Activated CD8-positive, alpha-beta memory T cell treated with anti-CD3 and anti-CD28 coated beads for 4 hours (primary cell): ENCODE measurements at places on chromosomes 11 and 22.

DNA sequence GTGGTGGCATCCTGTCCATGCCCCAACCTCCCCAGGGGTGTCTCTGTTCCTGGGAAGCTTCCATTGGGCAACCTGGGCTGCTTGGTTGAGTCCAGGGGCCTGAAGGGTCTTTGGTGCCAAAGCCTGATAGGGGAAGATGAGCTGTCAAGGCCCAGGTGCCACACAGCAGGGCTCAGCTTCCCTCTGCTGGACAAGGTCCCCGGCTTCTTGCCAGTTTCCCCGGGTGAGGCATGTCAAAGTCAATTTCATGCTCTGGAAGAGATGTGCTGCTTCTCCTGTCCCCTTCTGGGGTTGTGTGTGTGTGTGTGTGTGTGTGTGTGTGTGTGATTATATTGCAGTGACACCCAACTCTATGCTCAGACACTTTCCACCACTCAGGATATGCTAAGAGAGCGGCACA, 26.9 kb downstream of the TP53I11 start:
- no peak for DNase-seq

DNA sequence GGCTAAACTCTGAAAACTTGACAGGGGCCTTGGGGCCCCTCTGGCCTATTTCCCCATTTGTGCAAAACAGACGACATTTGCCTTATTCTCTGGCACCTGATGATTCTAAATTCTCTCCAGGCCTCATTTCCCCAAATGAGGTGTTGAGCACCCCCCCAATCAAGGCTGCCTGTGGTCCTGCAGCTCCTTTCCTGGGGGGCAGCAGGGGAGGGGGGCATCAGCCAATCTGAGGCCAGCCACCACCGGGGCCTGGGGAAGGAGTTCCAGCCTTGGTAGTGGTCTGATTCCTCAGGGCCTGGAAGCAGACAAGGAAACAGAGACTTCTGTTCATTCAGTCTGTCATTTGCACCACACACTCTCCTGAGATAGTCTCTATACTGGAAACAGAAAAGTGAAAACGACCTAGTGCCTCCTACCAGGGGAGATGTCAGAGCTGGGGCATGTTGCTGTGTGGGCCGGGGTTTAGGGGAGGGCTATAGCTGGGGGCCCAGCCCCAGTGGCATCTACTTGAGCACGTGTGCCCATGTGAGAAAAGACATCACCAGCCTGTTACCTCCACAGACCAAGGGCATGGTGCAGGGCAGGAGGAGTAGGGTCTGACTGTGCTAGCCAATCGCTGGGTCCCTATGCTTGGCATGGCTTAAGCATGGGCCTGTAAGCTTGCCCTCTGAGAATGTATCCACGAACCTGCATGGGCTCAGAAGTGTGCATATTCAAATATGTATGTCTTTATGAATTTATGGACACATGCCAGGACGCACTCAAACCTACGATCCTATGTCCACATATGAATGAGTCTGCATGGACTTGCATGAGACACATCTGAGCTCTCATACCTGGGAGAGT, 1.8 kb upstream of the TPBGL start:
- no peak for DNase-seq

- DNase-seq = no peak
Observed at GRCh38 chr11:92259861-92260260, 35.2 kb downstream of the FAT3 start.

- DNase-seq = no peak
Observed at GRCh38 chr11:45245218-45246045, 40.7 kb downstream of the SYT13 start.

GRCh38 chr11:23151819-23152218, 291.5 kb upstream of the CCDC179 start:
- DNase-seq = no peak

- DNase-seq = no peak
Observed at GRCh38 chr22:24965822-24966626, 13.5 kb downstream of the KIAA1671 start.

DNA sequence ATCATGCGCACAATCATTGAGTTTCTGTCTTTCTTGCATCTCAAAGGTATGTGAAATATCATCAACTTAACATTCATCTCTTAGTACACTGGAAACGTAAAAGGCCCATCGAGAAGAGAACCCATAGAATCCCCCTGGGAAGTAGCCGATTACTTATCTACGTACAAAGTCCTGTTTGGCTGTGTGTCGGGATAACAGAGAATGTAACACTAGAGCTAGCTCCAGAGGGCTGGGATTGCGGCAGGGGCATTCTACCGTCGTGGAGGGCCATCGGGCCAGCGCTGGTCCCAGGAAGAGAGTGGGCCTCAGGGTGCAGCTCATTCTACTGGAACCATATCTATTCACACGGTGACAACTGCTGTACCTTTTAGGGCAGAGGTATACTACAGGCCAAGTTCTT, 4.5 kb downstream of the GAL start:
- DNase-seq = no peak

DNA sequence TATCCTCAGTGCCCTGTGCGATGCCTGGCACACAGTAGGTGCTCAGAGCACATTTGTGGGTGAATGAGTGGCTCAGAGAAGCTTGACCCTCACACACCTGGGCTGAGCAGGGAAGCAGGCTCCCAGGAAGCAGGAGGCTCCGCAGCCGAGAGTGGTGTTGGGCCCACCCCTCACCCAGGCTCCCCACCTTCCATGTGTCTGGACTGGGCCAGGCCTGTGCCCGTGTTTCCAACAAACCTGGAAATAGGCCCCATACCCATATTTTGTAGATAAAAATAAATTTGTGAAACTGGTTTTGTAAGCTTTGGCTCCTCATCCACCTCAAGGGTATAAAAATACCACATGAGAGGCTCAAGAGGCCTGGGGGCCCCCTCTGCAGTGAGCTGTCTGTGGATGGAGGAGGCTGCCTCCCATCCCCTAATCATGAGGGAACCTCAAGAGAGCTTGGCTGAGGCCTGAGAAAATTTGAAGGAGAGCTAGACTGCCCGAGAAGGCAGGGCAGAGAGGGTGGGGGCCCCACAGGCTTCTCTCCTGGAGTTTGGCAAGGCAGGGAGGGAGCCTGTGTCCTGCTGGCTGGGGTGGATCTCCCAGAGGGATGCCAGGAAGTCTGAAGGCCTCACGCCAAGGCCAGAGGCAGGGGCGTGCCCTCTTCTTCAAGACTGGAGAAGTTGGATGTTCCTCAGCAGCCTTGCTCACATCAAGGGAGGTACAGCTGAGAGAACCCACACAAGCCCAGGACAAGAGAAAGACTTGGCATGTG, 147.0 kb upstream of the NECTIN1 start:
- DNase-seq = no peak

GRCh38 chr11:60085909-60086308, 2.6 kb upstream of the MS4A2 start:
- no peak for DNase-seq

GRCh38 chr11:83034673-83035014, 37.1 kb downstream of the RAB30 start:
- no peak for DNase-seq

- no peak for DNase-seq
Observed at GRCh38 chr11:30089921-30090320, 73.1 kb upstream of the KCNA4 start.

DNA sequence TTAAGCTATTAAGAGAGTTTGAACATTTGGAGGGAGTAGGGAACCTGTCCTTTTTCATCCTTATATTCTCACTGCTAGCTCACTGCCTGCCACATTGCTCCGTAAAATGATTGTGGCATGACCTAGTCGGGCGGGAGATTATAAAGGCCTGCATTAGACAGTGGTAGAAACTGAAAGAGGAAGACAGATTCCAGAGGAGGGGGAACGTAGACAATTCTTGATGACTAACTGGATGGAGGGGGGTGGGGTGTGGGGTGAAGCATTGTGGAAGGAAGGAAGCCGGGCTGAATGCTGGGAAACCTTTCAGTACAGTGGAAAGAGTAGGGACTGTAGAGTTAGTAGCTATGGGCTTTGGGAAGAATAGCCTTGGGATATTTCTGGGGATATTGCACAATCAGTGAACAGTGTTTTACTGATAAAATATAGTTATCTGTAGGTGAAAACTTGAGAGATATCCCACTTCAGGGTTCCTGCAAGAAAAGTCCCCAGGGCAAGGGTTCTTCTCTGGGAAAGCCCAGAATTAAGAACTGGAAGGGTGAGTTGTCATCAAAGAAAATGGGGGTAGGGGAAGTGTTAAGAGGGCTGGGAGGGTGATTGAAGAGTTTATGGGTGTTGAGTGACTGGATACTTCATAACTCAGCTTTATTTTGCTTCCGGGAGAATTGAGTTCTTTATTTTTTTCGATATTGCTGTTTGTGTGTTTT, 2.1 kb downstream of the MED15 start:
- peak; percentile 36 for DNase-seq

DNA sequence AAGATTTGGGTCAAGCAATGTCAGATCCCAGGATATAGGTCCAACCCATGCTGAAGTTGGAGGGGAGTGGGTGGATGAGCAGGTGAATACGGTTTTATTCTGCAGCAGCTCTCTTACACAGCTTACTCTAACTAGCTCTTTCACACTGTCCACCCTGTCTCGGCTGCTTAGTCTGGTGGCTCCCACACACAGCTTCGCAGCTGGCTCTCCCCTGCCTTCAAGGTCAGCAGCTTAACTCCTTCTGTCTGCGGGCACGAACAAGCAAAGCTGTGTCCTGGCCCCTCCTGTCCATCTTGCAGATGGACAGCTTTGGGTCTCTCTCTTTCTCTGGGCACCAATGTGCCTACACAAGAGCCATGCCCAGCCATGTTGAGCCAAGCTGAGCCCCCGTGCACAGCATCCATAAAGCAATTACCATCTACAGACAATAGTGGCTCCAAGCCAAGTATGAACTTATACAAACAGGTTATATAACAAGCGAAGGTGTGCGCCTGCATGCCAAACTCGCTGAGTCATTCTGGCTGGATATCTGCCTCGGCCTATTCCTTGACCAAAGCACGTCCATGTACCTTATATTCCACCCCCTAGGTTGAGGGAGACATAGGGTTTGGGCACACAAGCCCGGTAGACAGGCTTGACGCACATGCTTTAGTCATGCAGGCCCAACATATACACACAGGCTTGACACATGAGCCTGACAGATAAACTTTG, 1307.8 kb upstream of the RAG2 start:
- no peak for DNase-seq

- DNase-seq = no peak
Observed at GRCh38 chr11:97860237-97860636, 1160.5 kb upstream of the CNTN5 start.

GRCh38 chr22:29443452-29443851, 5.1 kb downstream of the RFPL1 start:
- DNase-seq = no peak

- DNase-seq = no peak
Observed at GRCh38 chr11:33957304-33957917, 65.5 kb upstream of the LMO2 start.

- no peak for DNase-seq
Observed at GRCh38 chr11:47257517-47258316, at the start of gene NR1H3. NR1H3 (plus strand) TSS chr11:47257996; CDS start chr11:47259217, 1,221 bp downstream.

GRCh38 chr11:15159085-15159484, 44.4 kb downstream of the INSC start:
- DNase-seq = no peak

DNA sequence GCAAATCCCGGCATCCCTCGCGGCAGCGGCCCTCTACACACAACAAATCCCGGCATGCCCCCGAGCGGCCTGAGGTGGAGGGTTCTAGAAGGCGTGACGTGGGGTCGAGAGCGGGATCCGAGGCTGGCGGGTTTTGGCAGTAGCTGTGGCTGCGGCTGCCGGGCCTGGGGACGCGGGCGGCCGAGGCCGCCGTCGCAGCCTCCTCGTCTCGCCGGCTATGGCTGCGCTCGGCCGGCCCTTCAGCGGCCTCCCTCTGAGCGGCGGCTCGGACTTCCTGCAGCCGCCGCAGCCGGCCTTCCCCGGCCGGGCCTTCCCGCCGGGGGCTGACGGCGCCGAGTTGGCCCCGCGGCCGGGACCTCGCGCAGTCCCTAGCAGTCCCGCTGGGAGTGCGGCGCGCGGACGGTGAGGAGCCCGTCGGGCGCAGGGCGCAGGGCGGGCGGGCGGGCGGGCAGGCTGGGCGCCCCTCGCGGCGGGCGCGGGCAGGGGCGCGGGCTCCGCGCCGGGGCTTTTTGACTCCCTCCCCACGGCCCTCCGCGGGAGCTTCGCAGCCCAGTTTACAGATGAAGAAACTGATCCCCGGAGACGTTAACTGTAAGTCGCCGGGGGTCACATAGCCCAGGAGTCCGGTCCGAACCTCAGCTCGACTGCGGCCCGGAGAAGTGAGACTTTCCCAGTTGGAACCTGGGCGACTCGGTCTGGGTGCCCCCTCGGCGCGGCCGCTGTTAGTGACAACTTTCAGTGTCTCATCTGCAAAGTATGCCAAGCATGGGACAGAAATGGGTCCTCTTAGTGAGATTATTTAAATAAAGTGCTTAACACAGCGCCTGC, at the start of gene CCDC117:
Gene CCDC117 (plus strand): TSS at position 63 of the 828 bp plus-strand sequence. CDS start 155 bp downstream, at position 218.
- peak; percentile 87 for DNase-seq

- no peak for DNase-seq
Observed at GRCh38 chr11:35305670-35306382, 113.5 kb downstream of the SLC1A2 start.

- DNase-seq = no peak
Observed at GRCh38 chr11:119709638-119710346, 19.2 kb downstream of the NECTIN1 start.

DNA sequence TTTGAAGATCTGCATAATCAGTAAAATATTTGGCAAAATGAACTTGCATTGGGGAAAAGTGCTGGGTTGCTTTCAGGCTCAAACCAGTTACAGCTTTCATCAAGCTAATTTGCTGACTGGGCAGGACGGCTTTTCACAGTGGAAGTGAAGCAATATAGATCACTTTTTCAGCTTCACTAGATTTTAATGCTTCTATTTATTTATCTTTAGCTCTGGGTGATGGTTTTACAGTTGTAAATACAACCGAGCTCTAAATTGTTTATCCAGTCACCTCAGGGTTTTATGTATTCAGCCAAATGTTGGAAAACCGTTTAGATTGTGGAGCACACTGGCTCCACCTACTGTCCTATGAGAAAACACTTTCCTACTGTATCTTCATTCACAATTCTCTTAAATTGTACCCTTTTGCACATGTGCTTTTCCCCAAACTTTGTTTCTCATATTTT, 58.2 kb downstream of the ACER3 start:
- no peak for DNase-seq

GRCh38 chr11:57358543-57358961, 20.4 kb downstream of the P2RX3 start:
- DNase-seq = no peak

DNA sequence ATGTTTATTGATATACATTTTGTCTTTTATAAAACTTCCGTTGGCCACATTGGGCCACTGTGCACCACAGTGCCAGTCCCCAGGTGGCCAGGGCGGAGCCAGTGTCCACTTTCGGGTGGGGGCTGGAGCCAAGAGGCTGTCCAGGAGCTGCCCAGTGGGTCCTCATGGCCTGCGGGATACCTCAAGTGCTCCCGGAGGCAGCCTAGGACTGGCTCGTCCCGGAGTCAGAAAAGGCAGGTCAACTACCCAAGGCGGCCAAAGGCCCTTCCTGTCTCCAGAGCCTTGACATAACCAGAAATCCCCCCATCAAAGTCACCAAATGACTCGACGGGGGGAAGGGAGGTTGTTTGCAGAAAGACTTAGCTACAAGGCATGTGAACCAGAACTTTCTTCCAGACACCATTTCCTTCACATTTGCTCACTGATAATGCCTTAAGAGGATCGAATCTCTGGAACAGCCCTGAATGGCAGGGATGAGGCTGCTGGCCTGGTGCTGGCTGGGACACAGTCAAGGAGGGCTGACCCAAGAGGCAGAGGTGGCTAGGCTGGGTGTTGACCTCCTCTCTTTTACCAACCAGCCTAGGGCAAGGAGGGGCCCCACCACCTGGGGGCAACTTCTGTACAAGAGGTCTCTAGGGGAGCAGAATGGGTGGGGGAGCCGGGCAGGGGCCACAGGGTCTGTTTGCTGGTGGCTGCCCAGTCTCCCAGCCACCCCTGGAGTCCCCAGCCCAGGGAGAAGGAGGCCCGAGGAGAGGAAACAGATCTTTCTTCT, 8.4 kb downstream of the MRGPRF start:
- DNase-seq = no peak
